Hippocampal formation (tissue), 2 donors: ENCODE measurements at places on chromosomes 1 and 21.

- no peak for DNase-seq
Observed at GRCh38 chr1:154574716-154575115, 7.1 kb downstream of the CHRNB2 start.

DNA sequence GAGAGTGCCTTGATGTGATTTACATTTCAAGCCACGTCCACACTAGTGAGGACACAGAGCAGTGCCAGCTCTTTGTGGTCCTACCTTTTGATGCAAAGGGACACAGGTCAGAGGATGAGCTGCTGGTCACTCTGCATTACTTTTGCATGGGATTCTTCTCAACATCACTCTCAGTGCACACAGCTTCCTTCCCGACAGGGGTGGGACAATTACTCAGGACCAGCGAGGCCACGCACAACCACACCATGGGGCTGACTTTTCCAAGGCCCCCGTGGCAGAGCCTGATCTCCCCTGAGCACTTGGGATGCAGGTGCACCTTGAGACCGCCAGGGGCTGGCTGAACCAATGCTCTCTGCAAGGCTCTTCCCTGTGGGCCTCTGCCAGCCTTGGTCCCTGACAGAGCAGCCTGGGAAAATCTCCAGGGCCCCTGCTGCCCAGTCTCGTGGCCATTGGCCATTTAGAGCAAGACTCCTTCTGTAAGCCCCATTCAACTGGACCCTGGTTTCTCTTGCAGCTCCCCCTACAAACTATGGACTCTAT, 13.2 kb upstream of the PRAMEF12 start:
- DNase-seq = no peak

- no peak for DNase-seq
Observed at GRCh38 chr21:34897828-34898227, 151.3 kb downstream of the RUNX1 start.

GRCh38 chr1:6811583-6811982, 26.3 kb downstream of the CAMTA1 start:
- no peak for DNase-seq

GRCh38 chr21:37550618-37551330, 184.2 kb downstream of the DYRK1A start:
- DNase-seq = no peak

DNA sequence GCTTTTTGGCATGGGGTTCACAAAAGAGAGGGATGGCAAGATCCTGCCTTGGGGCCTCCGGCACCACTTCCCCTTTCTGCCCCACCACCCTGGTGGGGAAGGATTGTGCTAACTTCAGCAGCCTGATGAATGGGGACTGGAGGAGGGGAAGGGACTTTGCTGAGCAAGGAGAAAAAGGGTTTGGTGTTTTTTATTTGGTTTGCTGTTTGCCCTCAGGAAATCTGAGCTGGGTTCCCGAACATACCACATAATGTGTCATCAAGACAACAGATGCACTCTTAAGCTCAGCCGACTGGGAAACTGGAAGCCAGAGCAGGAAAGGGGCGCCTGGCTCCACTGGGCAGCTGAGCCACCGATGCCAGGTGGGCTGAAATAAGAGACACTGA, 19.8 kb downstream of the OLFML2B start:
- DNase-seq = peak; percentile 47

GRCh38 chr21:34827445-34828235, 158.8 kb downstream of the CLIC6 start:
- no peak for DNase-seq

GRCh38 chr1:198253668-198254067, 96.9 kb downstream of the NEK7 start:
- DNase-seq = no peak

DNA sequence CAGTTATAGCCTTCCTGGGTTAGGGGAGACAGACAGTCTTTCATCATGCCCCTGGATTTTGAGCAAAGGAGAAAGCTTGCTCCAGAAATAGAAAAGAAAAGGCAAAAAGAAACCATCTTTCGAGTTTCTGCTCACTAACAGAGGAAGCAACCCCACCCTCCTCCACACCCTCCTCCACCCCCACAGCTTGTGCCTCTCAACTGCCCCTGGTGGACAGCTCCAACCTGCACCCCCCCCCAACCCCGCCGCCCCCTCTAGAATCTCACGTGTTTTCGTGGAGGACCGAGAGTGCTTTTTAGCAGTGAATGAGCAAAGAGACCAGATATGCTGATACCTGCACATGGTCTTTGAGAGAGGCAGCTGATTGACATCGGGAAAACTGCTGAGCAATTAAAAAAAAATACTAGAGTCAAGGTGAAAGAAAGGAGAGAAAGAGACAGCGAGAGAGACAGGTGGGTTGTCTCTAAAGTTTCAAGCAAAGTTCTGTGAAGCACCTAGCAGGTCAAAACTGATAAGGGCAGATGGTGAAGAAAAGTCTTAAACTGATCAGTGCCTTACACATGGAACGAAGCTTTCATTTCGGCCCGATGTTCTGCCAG, 358.3 kb downstream of the KIF26B start:
- peak; percentile 12 for DNase-seq

DNA sequence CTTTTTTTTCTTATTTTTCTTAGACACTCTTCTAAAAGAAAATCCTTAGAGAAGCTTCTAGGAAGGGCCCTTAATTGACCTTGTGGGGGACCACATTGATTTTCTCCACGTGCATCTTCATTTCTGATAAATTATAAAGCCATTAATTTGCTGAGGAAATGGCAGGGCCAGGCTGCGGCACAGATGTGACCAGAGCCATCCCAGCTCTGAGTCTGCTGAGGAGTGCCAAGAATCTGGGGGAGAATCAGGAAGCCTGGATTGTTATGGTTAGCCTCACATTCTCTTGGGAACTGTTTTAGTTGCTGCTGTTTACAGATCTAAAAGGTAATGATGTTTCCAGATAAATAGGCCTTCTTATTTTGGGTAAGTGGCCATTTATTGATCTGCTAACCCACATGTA, 16.2 kb downstream of the PROX1 start:
- no peak for DNase-seq

DNA sequence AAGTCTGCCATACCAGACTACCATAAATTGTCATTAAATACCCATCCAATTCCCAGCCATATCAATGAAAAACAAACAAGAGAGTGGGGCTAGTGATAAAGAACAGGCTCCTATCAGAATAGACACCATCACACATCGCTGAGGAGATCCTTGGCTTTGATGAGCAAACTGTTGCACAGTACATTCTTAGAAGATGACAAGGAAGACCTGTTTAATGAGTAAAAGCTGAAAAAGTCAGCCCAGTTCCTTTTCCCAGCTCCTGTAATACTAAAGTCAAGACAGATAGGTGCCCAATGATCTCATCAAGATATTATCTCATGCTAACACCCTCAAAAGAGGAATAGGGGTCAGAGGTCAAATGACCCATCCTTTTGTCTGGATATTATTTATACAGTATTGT, 164.5 kb upstream of the COA6 start:
- no peak for DNase-seq

DNA sequence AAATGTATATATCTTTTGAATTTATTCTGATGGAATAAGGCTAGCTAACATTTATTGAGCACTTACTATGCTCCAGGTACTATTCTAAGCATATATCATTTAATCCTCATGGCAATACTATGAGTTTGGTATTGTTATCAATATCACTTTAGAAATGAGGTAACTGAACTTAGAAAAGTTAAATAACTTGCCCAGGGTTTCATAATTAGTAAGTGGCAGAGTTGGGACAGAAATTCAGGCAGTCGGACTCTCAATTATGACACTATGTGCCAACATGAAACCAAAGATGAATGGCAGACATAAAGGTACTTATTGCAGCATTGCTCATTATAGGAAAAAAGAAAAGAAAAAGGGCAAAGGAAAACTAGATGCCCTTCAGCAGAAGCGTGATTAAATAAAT, 48.2 kb downstream of the RAB3GAP2 start:
- no peak for DNase-seq

DNA sequence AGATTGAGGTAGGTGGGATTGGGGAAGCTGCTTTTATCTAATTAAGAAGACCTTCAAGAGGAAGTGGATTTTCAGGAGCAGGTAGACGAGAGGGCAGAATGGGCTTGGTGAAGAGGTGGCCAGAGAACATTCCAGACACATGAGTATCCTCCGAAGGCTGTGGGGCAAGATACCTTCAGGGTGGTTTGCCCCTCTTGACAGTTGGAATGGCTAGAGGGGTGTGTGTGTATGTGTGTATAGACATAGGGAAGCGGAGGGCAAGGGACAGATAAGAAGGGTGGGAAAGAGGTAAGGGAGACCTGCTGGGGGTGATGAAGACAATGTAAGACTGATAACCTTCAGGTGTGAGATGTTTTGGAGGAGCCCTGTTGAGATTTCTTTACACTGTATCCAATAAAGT, 46.8 kb upstream of the TSPAN2 start:
- no peak for DNase-seq

DNA sequence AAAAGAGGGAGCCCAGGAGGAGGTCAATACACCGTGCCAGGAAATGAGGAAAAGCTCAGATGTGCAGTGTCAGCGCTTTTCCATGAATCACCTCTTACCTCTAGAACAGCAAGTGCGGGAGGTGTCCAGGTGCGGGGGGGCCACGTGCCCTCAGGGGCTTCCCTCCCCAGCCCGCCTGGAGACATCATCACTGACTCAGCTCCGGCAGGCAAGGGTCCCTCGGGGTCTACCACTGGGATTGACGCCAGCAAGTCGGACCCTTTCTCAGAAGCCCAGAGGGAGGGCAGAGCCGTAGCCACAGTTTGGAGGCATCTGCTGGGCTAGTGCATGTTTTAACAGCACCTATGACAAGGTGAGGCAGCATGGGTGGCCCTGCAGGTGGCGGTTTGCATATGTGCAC, 67.4 kb upstream of the TRAPPC10 start:
- no peak for DNase-seq

- DNase-seq = no peak
Observed at GRCh38 chr1:184485751-184486723, 99.2 kb downstream of the C1orf21 start.

- DNase-seq = no peak
Observed at GRCh38 chr1:71657891-71658679, 577.2 kb upstream of the ZRANB2 start.

DNA sequence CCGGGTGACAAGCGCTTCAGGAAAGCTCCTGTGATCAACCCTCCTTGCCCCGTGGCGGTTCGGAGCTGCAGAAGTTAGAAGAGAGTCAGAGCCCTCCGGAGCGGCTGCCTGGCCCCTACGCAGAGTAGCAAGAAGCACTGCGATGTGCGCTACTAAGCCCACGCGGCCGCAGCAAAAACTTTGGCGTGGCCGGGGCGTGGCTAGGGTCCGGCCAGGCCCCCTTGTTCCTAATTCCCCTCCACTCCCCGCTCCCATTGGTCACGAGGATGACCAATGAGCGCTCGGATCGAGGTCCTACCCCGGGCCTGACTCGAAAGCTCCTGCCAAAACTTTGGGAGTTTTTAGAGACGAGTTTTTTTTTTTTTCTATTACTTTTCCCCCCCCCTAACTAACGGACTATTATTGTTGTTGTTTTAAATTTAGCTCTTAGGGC, at the start of gene HLX:
Gene HLX (plus strand): TSS at position 368 of the 433 bp plus-strand sequence. CDS start 415 bp downstream, outside the sequence.
- peak; percentile 55 for DNase-seq

DNA sequence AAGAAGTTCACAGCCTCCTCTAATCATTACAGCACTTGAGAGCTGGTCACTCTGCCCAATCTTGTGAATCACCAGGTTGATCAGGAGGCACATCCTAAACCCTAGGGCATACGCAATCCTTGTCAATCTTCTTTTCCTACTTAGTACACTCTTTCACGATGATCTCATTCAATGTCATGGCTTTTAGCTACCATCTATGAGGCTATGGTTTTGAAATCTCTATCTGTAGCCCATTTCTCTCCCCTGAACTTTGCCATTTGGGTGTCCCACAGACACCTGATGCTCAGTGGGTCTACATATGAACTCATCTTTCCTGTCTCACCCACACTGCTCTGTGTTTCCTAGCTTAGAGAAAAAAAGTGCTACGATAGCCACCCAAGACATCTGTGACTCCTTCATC, 1.9 kb upstream of the MED18 start:
- no peak for DNase-seq

DNA sequence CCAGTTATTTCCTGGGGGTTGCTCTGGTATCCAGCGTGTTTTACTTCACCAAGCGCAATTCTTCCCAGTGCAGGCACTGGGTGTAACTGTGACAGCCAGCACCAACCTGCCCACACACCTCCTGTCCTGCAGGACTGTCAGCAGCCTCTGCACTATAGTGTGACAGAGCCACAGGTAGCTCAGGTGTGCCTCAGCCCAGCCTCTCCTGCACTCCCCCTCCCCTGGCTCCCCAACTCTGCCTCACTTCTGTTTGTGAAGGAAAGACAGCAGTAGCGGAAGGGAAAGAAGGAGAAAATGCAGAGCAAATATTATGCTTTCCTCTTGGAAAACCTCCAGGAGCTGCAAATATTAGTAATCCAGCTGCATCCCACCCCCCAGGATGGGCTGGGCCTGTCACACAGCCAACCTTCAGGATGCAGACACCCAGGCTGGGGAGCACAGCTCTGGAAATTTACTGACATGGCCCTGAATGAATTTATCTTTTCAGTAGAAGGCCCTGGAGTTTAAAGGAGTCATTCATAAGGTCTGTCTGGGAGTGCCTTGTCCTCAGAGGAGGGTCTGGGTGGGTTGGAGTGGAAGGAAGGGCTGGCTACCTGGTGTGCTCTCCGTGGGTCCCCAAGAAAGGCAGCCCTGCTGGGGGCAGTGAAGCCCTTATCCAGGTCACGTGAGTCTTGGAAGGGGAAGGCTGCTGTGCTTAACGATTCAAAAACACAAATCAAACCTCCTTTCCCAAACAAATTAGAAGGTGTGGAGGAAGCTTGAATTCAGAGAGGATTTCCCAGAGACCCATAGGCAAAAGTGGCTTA, 20.9 kb downstream of the CAPN2 start:
- DNase-seq = peak; percentile 39

DNA sequence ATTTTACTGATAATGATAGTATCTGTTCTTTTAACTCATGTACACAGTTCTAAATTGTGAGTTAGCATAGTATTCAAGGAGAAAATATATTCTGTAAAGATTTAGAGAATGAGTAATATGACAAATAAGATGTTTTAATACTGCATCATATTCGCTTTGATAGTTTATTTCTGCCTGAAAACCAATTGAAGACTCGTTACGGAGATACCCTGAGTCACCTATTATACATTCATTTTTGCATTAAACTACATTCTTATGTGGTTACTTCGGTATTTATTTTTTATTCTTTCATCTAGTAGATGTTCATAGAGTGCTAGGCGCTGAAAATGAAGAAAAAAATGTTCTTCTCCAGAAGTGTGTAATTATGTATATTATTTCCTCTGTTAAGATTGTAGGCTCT, 5.3 kb downstream of the UHMK1 start:
- DNase-seq = no peak

DNA sequence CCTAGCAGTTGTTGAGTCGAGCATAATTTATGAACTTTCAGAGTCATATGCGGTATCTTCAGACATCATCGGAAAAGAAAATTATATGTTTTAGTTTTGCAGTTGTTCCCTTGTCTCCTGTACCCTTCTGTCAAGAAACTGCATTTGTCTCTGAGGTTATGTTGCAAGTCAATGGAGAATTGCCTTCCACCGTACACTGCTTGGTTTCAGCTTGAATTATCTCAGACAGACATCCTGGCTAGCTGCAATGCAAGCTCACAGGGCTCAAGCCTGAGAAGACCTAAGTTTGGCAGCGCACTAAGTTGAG, 156.0 kb downstream of the NFIA start:
- no peak for DNase-seq
